Chondrocyte (in vitro differentiated cells): ENCODE measurements at places on chromosomes 4 and X. TPM values are rescaled to one million over a fixed set of nuclear protein-coding genes. Genes with fewer than 3 reads are reported as not detected.

DGKK gene
- not detected in 3 replicates for total RNA-seq

CPLX1 gene
- total RNA-seq = not detected in 3 replicates

TMPRSS11D gene
- not detected in 3 replicates for total RNA-seq

GRCh38 chr4:15037923-15038541 lies 35.8 kb downstream of the CPEB2 start:
- H3K4me1 ChIP-seq = peaks cover 85% of the 10 kb centered on the region
- peaks cover 32% of the 10 kb centered on the region for H3K36me3 ChIP-seq
- peak overlapping the region; percentile 88 for H3K27ac ChIP-seq

- H3K4me1 ChIP-seq = no peaks in the 10 kb centered on the region
- H3K27ac ChIP-seq = no peak overlapping the region
- H3K27me3 ChIP-seq = peaks cover 12% of the 10 kb centered on the region
Observed at GRCh38 chr4:833156-833555, 7.2 kb upstream of the CPLX1 start.

GRCh38 chr4:26912069-26912468 lies 51.4 kb downstream of the STIM2 start:
- H3K4me1 ChIP-seq = peaks cover 9% of the 10 kb centered on the region
- H3K27ac ChIP-seq = no peak overlapping the region
- H3K4me3 ChIP-seq = no peak overlapping the region
- no peak for DNase-seq
- no peaks in the 10 kb centered on the region for H3K36me3 ChIP-seq
- no peaks in the 10 kb centered on the region for H3K27me3 ChIP-seq

GRCh38 chr4:112523764-112524505 lies 8.0 kb upstream of the NEUROG2 start:
- H3K4me1 ChIP-seq = peaks cover 15% of the 10 kb centered on the region
- peak overlapping the region; percentile 50 for H3K4me3 ChIP-seq
- H3K36me3 ChIP-seq = peaks cover 9% of the 10 kb centered on the region
- no peak for DNase-seq
- no peak overlapping the region for H3K27ac ChIP-seq

GRCh38 chrX:53319614-53320542 lies 38.5 kb upstream of the IQSEC2 start:
- no peak for DNase-seq
- H3K4me3 ChIP-seq = peak overlapping the region; percentile 84
- H3K27me3 ChIP-seq = peaks cover 17% of the 10 kb centered on the region
- no peak overlapping the region for H3K27ac ChIP-seq

- H3K36me3 ChIP-seq = peaks cover 14% of the 10 kb centered on the region
- peaks cover 23% of the 10 kb centered on the region for H3K4me1 ChIP-seq
- H3K27me3 ChIP-seq = peaks cover 92% of the 10 kb centered on the region
- H3K27ac ChIP-seq = no peak overlapping the region
- DNase-seq = no peak
- no peak overlapping the region for H3K4me3 ChIP-seq
Observed at GRCh38 chr4:110627977-110628662, 5.2 kb upstream of the PITX2 start.
